ENCODE measurements at places on chromosomes 13 and 19.

DNA sequence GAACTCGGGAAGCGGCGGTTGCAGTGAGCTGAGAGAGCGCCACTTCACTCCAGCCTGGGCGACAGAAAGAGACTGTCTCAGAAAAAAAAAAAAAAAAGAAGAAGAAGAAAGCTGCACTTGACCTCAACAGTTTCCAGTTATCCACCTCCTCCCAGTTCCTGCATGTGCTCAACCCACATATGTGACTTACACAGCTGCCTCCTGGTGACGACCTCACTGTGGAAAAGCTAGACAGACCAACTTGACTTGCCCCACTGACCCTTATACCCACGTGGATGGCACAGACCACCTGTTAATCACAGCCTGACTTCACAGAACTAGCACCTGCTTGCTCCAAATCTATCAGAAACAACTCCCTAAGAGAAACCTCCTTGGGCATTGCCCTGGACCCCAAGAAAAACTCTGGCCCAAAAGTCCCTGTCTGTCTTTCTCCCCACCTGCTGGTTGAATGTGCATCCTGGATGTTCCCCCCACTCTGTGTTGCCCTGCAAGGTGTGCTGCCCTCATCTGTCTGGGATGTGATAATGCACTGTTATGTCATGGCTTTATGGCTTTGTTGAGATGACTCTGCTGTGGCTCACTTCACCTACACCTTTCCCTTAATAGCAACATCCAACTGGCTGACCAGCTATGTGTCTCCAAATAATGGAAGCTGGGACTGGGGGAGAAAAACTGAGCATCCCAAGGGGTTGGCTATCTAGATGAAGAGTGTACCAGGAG is 2.8 kb downstream of the ZNF20 start:
- peak; percentile 54 for DNase-seq

GRCh38 chr19:14826006-14826405 is 9.0 kb downstream of the OR7A5 start:
- no peak for DNase-seq

- peak; percentile 26 for DNase-seq
Observed at GRCh38 chr13:49995625-49996101, 1.2 kb upstream of the TRIM13 start.

DNA sequence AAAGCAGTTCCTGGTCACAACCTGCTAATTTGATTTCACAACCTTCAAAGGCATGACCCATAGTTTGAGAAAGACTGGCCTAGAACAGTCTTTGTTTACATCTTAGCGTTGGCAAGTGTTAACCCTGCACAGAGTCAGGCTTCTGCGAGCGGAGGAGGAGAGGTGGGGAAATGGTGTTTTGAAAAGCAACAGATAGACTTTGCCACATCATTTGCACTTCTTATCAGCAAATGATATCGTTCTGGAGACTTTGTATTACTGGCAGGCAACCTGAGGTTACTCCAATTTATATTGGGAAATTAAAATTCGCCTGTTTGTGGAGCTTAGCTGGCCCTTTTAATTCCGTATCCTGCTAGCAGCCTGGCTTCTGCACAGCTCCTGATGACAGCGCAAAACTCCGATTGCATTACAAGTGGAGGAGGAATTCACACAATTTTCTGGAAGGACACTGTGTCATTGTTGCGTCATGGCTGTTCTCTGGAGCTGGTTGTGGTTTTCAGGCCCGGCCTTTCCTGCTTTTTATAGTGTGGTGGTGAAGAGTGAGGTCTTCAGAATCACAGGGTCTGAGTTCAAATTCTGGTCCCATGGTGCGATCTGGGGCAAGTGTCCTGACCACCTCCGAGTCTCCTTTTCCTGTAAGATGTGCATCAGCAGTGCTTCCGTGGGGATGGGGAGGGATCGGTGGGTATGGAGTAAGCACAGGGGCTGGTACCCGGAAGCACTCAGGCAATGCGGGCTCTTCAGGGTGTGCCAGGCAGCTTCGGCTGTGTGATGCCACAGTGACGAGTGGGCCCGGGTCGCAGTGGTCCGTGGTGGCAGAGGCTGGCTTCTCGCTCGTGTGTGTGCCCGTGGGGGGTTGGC is 49.1 kb upstream of the EHD2 start:
- DNase-seq = no peak

- no peak for DNase-seq
Observed at GRCh38 chr19:35340431-35340830, 7.3 kb upstream of the FFAR1 start.

DNA sequence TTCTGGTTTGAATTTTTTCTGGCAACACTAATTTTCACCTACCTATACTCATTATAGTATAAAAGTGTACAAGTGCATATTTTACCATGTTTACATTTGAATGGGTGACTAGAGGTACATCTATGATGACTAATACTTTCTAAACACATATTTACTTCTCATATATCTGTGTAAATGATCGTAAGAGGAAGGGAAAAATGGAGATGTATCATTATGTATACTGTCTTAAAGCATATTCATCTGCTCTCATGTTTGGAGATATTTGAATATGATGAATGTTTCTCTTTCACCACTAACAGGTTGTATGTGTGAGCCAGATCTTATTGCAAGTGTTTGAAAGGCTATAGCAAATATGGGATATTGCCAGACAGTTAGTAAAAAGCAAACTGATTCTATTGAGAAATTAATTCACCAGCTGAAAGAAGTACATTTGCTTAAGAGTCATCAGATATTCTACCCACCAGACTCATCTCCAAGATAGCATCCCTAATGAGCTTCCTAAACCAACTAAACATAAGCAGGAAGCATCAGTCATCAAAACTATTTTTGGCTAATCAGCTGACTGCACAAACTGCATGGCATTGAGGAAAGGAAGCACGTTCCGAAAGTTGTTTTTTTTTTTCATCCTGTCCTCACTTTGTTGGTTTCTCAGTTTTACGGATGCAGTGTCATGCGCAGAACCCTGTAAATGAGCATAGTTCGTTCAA is 738.2 kb downstream of the GPC5 start:
- DNase-seq = no peak

DNA sequence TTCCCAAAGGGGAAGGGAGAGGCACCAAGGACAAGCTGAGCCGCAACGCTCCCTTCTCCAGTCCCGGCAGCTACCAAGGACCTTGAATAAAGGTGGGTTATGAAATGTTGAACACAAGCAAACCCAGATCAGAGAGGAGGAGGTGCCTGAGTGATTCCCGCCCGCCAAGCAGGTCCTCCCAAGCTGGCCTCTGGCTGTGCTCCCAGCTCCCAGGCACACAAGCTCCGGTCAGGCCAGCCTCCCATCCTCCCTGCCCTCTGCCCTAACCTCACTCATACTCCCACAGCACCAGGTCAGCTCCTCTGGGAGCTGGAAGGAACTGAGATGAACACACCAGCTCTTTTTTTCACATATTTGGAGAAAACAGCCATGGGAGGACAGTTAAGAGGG is 3.7 kb downstream of the NAPA start:
- no peak for DNase-seq

GRCh38 chr13:21898945-21899344 is 228.1 kb downstream of the FGF9 start:
- no peak for DNase-seq

- no peak for DNase-seq
Observed at GRCh38 chr13:35449821-35450220, 26.7 kb downstream of the MAB21L1 start.

DNA sequence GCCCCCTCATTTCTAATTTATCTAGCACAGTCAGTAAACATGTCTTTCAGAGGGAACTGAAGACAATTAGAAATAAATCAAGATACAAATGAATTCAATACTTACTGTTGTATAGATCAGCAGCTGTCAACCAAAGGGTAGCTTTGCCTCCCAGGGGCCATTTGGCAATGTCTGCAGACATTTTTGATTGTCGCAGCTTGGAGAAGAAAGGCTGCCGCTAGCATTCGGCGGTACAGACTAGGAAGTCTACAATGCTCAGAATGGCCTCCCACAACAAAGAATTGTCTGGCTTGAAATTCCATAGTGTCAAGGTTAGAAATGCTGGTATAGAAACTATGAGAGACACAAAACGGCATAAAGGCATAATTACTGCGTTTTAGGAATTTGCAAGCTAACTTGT is 91.6 kb downstream of the RGCC start:
- DNase-seq = no peak

GRCh38 chr19:17025361-17025760 is 1.2 kb downstream of the CPAMD8 start:
- no peak for DNase-seq

- DNase-seq = no peak
Observed at GRCh38 chr13:35475960-35476943, at the start of gene MAB21L1. Gene MAB21L1 (minus strand): TSS chr13:35476689. CDS start chr13:35476138, 551 bp downstream.
